ENCODE measurements at places on chromosomes 12 and 14.

DNA sequence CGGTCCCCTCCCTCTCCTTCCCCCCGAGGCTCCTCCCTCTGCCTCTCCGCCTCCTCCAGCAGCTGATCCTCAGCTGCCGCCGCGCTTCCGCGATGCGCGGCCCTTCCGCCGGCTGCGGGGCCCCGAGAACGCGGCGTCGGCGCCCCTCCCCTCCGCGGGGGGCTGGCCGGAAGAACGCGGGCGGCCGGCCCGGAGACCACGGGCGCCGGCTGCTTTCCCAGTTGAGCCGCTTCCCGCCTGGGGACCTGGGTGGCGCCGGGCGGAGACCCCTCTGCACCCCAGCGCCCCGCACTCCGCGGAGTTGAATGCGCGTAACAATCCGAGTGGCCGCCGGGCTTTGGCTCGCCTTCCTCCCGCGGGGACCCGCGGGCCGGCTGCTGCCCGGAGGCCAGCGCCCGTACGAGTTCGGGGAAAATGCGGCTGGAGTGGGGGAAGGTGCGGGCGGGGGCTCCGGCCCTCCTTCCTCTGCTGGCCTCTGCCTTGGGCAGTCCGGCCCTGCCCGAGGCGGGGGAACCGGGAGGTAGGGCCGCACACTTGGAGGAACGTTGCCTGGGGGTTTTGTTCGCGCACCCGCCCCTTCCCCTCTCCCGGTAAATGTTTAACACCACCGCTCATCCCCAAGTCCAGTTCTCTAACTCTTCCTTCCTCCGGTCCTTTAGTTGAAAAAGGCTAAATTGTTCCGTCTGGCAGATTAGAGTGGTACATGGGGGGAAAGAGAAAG is 393 bp upstream of the DCAF5 start:
- peak overlapping the region; percentile 89 for H3K4me3 ChIP-seq
- H3K27ac ChIP-seq = peak overlapping the region; percentile 86
- DNase-seq = no peak
- H3K27me3 ChIP-seq = no peaks in the 10 kb centered on the region
- H3K36me3 ChIP-seq = no peaks in the 10 kb centered on the region
- H3K4me1 ChIP-seq = peaks cover 20% of the 10 kb centered on the region

DNA sequence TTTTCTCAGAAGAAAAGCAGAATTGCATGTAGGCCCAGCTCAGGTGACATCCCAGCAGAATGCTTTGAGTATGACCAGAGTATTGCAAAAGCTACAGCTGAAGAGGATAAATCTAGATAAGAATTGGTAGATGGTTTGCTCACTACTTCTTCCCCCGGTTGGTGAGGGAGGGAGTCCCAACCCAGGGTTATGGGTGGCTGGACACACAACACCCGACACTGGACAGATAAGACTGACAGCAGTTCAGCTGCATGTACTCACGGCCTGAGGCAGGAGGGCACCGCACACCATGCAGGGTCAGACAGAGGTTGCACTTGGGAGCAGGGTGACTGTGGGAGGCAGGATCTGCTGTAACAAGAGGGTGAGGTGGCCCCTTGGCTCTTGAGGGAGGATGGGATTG is 1.7 kb upstream of the CLEC4C start:
- H3K36me3 ChIP-seq = no peaks in the 10 kb centered on the region
- no peak for DNase-seq
- H3K4me1 ChIP-seq = no peaks in the 10 kb centered on the region
- H3K4me3 ChIP-seq = no peak overlapping the region
- no peak overlapping the region for H3K27ac ChIP-seq

DNA sequence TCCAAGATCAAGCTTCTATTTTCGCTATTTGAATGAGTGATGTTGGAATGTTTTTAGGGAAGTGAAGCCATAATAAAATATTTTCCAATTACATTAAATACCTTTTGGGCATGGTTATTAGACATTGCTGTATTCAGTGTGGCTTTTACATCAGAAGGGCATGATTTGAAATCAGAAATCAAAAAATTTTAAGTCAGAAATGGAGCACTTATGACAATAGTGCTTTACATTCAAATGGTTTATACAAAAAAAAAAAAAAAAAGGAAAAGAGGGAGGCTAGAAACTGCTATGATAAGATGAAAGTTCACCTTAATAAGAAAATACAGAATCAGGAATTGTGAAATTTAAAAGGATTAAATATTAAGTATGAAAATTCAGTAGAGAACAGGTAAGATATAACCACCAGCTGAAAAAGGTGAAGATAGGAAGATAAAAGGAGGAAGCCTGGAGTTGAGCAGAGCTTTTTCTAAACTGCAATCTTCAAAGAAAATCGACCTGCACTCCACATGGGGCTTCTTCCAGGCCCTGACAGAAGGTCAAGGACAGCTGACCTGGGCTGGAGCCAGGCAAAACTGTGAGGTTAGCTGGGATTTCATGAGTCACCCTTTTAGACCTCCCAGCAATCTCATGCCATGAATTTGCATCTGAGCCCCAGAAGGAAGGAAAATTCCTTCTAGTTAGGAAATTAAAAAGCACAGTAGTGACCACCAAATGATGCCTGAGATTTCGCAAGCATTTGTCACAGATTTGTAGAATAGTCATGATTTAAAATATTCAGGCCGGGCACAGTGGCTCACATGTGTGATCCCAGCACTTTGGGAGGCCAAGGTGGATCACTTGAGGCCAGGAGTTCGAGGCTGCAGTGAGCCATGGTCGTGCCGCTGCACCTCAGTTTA is 23.4 kb upstream of the BMP4 start:
- no peak for DNase-seq
- no peaks in the 10 kb centered on the region for H3K27me3 ChIP-seq
- H3K36me3 ChIP-seq = no peaks in the 10 kb centered on the region
- H3K4me1 ChIP-seq = no peaks in the 10 kb centered on the region

DNA sequence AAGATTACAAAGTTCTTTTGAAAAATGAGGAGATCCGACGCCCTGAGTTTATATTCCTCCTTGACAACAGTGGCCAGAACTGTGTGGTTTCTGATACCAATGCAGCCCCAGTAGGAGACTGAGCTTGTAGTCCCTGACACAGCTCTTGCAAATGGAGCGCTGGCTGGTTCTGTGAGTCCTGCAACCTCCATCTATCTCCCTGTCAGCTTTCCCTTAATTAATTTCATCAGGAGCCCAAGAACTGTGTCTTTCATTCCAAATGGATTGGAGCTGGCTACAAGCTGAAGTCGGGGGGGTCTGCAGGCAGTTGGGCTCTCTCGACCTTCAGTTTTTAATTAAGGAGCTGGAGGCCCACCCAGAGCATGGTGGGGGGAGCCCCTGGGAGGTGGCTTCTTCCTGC is 160.6 kb downstream of the ADGRD1 start:
- no peaks in the 10 kb centered on the region for H3K4me1 ChIP-seq
- H3K4me3 ChIP-seq = no peak overlapping the region
- no peaks in the 10 kb centered on the region for H3K36me3 ChIP-seq

DNA sequence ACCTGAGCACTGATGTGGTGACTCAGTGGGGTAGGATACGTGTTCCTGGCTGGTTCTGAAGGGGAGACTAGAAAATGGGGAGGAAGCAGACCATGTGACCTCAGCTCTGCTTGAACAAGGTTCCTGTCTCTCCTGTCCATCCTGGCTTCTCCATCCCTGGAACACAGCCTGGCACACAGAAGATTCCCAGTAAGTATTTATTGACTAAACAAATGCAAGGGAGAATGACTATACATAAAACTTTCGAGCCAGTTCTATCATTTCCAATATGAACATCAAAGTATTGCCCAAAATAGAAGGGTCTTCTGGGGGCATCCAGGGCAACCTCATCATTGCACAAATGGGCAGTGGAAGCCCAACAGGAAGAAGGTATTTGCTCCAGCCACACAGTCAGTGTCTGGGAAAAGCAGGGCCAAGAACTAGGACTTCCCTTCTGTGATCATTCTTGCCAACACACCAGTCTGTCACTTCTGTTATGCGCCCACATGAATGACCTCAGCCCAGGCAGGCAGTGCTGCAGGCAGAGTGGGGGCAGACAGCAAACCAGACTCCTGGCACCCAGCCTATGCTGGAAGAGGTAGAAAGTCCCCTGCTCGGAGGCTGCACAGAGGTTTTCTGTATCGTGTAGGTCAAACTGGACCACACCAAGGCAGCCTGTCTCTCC is 5.6 kb upstream of the SERPINA9 start:
- no peaks in the 10 kb centered on the region for H3K4me1 ChIP-seq
- no peak overlapping the region for H3K27ac ChIP-seq
- no peak for DNase-seq
- no peaks in the 10 kb centered on the region for H3K36me3 ChIP-seq
- H3K4me3 ChIP-seq = no peak overlapping the region

GRCh38 chr14:51481643-51482042 is 170.1 kb upstream of the FRMD6 start:
- no peaks in the 10 kb centered on the region for H3K4me1 ChIP-seq
- no peaks in the 10 kb centered on the region for H3K36me3 ChIP-seq
- no peak overlapping the region for H3K27ac ChIP-seq
- no peak for DNase-seq
- no peak overlapping the region for H3K4me3 ChIP-seq
- no peaks in the 10 kb centered on the region for H3K27me3 ChIP-seq

GRCh38 chr14:65422088-65422834 is 9.7 kb downstream of the FUT8 start:
- no peaks in the 10 kb centered on the region for H3K4me1 ChIP-seq
- DNase-seq = no peak
- H3K27ac ChIP-seq = no peak overlapping the region
- H3K27me3 ChIP-seq = no peaks in the 10 kb centered on the region

GRCh38 chr12:29147731-29148595 is 1.1 kb upstream of the FAR2 start:
- no peak overlapping the region for H3K27ac ChIP-seq
- no peaks in the 10 kb centered on the region for H3K4me1 ChIP-seq
- no peaks in the 10 kb centered on the region for H3K36me3 ChIP-seq
- H3K27me3 ChIP-seq = no peaks in the 10 kb centered on the region
- no peak overlapping the region for H3K4me3 ChIP-seq
- no peak for DNase-seq

DNA sequence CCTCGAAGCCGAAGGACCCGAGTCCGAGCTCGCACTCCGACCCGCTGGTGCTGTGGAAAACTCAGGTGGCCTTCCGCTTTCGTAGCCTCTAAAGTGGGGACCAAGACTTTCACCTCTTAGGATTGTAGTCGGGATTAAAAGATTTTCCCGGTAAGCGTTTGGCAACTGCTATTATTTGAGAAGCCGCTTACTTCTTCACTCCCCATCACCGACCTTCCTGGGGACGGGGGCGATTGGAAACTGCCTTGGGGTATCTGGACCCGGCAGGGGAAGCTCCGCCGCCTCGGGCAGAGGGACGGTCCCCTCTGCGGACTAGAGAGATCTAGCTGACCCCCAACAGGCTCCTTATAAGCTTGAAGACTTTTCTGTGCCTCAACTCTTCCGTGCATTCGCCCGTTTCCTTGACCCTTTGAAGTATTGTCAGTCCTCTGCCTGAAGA is 659 bp downstream of the TRAFD1 start:
- H3K36me3 ChIP-seq = no peaks in the 10 kb centered on the region
- peaks cover 16% of the 10 kb centered on the region for H3K4me1 ChIP-seq
- peak overlapping the region; percentile 89 for H3K27ac ChIP-seq
- peak overlapping the region; percentile 93 for H3K4me3 ChIP-seq

GRCh38 chr14:68571928-68572525 is 220.8 kb downstream of the ZFP36L1 start:
- H3K4me3 ChIP-seq = no peak overlapping the region
- no peak overlapping the region for H3K27ac ChIP-seq
- no peak for DNase-seq
- peaks cover 34% of the 10 kb centered on the region for H3K4me1 ChIP-seq

DNA sequence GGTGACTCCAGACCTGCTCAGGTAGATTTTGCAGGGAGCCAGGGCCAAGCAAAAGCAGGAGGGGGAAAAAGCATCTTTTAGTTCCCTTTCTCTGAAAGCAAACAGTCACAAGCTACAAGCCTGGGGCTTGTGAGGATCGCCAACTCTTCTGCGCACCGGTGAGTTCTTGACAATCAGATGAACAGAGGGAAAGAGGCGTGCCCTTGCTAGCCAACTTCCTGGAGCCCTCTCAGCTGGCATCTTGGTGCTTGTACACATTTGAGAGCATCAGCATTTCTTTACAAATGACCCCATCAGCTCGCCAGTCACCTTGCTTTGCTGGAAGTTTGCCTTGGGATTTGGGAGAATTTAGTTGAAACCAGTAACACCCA is 55.5 kb downstream of the ZNF664 start:
- H3K4me1 ChIP-seq = no peaks in the 10 kb centered on the region
- H3K27me3 ChIP-seq = no peaks in the 10 kb centered on the region
- no peak overlapping the region for H3K4me3 ChIP-seq
- no peak overlapping the region for H3K27ac ChIP-seq
- DNase-seq = no peak

GRCh38 chr12:72146495-72146894 is 125.7 kb upstream of the TRHDE start:
- no peak overlapping the region for H3K27ac ChIP-seq
- H3K4me1 ChIP-seq = no peaks in the 10 kb centered on the region
- H3K36me3 ChIP-seq = no peaks in the 10 kb centered on the region
- H3K4me3 ChIP-seq = no peak overlapping the region
- DNase-seq = no peak

DNA sequence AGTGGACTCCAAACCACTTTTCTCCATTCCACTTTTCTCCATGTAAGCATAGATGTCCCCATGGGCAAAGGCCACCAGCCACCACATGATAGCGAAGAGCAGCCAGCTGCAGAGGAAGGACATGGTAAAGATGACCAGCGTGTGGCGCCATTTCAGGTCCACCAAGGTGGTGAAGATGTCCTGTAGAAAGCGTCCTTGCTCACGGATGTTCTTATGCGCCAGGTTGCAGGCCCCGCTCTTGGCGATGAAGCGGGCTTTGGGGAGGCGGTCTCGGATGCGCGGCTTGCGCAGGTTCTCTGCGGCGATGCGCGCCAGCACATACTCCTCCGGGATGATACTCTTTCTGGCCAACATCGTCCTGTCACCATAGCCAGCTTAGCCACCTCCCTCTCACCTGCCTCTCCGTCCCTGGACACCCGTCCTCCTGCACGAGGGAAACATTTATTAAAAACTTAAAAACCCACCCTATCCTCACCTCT is 1.2 kb downstream of the KCNJ8 start:
- H3K4me3 ChIP-seq = peak overlapping the region; percentile 35
- DNase-seq = peak; percentile 77
- H3K27me3 ChIP-seq = no peaks in the 10 kb centered on the region
- H3K27ac ChIP-seq = no peak overlapping the region
- H3K36me3 ChIP-seq = no peaks in the 10 kb centered on the region
- no peaks in the 10 kb centered on the region for H3K4me1 ChIP-seq
